ENCODE measurements at places on chromosomes 1 and 21.

DNA sequence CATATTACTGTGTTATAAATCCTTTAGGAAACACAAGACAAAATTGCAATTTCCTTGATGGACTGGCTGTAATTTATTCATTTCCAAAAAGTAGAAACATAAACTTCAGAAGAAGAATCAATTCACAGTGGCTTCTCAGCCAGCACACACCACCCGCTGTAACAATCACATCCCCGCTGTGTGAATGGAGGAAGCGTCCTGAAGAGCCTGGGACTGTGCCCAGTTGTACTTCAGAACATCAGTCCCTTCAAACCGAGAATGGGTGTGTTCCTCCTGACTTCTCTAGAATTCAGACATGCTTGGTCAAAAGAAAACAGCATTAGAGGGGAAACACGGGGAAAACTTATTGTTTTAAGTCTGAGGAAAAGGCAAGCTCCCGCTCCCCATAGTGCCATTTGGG lies 28.8 kb upstream of the CD84 start:
- H3K36me3 ChIP-seq = peaks cover 72% of the 10 kb centered on the region
- H3K4me1 ChIP-seq = peaks cover 33% of the 10 kb centered on the region
- DNase-seq = no peak
- peak overlapping the region; percentile 84 for H3K27ac ChIP-seq
- H3K4me3 ChIP-seq = no peak overlapping the region

GRCh38 chr1:155127105-155127966 lies at the start of gene EFNA1:
Gene EFNA1, plus strand, starts transcription at chr1:155127876. Its CDS starts 102 bp downstream, at chr1:155127978.
- no peak within 1 kb of the TSS for H3K27ac ChIP-seq
- H3K4me3 ChIP-seq = peak within 1 kb of the TSS; percentile 79
- peaks cover 42% of the 10 kb centered on the region for H3K27me3 ChIP-seq
- H3K4me1 ChIP-seq = peaks cover 30% of the 10 kb centered on the region

GRCh38 chr1:5640845-5641244 lies 351.4 kb downstream of the NPHP4 start:
- H3K36me3 ChIP-seq = no peaks in the 10 kb centered on the region
- H3K27me3 ChIP-seq = peaks cover 10% of the 10 kb centered on the region
- DNase-seq = no peak
- no peaks in the 10 kb centered on the region for H3K4me1 ChIP-seq
- H3K4me3 ChIP-seq = no peak overlapping the region

- H3K27ac ChIP-seq = no peak overlapping the region
- no peaks in the 10 kb centered on the region for H3K36me3 ChIP-seq
- H3K4me3 ChIP-seq = no peak overlapping the region
- H3K27me3 ChIP-seq = peaks cover 37% of the 10 kb centered on the region
Measured at GRCh38 chr21:42125571-42126544, 54.7 kb downstream of the UMODL1 start.

GRCh38 chr21:33238565-33239255 lies 9.0 kb downstream of the IFNAR2 start:
- H3K4me1 ChIP-seq = peaks cover 57% of the 10 kb centered on the region
- peaks cover 38% of the 10 kb centered on the region for H3K36me3 ChIP-seq
- H3K4me3 ChIP-seq = peak overlapping the region; percentile 66
- DNase-seq = no peak
- no peaks in the 10 kb centered on the region for H3K27me3 ChIP-seq

GRCh38 chr1:92210701-92211100 lies 7.0 kb upstream of the C1orf146 start:
- H3K27ac ChIP-seq = no peak overlapping the region
- no peak for DNase-seq
- H3K27me3 ChIP-seq = peaks cover 6% of the 10 kb centered on the region
- H3K4me1 ChIP-seq = no peaks in the 10 kb centered on the region
- H3K4me3 ChIP-seq = no peak overlapping the region

GRCh38 chr1:184931566-184931965 lies 42.7 kb downstream of the NIBAN1 start:
- no peak overlapping the region for H3K4me3 ChIP-seq
- H3K27ac ChIP-seq = no peak overlapping the region
- H3K36me3 ChIP-seq = peaks cover 2% of the 10 kb centered on the region
- H3K4me1 ChIP-seq = no peaks in the 10 kb centered on the region

DNA sequence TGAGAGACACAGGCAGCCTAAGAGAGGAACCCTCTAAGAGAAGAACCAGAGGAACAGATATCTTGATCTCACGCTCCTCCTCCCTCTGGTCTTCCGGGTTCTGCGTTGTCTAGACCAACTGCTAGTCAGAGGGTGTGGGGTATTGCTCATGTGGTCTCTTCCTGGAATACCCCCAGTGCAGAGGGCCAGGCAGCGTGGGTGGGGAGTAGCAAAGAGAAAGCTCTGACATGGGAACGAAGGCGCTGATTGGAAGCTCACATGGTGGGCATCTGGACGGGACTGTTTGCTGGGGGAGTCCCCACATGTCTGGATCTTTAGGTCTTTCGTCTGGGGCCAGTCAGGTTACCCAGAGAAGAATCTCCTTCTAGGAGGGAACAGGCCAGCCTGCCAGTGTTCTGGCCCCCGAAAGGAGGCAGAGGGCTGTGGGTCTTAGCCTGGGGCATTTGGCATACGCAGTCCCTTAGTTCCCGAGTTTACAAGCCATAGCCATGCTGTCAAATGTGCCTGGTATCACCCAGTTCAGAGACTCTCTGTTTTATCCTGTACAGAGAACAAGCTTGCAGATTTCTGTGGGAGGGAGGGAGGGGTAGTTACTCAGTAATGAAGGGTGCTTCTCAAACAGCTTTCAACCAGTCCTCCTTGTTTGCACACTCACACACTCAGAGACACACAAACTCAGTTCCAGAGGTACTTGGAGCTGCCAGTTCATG lies 18.3 kb upstream of the IL6R start:
- H3K4me1 ChIP-seq = peaks cover 23% of the 10 kb centered on the region
- H3K27ac ChIP-seq = peak overlapping the region; percentile 86
- no peaks in the 10 kb centered on the region for H3K36me3 ChIP-seq
- DNase-seq = peak; percentile 21
- H3K4me3 ChIP-seq = peak overlapping the region; percentile 79

DNA sequence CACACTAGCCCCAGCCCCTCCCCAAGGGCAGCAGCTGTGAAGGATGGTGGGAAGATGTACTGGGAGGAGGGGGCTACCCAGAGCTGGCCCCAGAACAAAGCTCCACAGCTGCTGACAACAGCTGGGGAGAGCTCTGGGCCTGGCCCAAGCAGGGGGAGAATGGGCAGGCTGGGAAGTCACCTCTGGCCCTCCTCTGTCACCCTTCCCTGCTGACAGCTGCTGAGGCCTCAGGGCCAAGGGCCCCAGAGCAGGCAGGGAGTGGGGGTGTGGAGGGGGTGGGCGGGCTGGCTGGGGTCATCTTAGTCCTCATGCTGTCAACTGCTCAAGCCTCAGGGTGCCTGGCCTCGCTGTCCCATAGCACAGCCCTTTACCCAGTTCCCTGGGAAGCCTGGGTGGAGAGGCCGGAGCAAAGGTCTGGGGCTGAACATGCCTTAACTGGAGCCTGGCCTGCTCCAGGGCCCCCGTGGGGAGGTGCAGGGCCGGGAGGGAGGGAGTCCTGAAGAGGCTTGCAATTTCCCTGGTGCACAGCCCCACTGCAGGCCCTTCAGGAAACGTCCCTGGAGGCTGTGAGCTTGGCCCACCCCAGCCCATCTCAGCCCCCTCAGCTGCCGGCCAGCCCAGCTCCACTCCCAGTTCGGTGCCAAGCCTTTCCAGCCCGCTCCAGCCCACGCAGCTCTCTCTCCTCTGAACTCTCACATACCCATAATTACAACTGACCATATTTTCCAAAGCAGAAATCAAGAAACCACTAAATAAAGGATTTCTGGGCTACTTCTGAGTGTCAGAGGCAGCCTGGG lies 25.7 kb downstream of the HSPG2 start:
- no peak overlapping the region for H3K4me3 ChIP-seq
- DNase-seq = no peak
- no peaks in the 10 kb centered on the region for H3K36me3 ChIP-seq
- no peaks in the 10 kb centered on the region for H3K27me3 ChIP-seq

GRCh38 chr1:10679496-10680220 lies 116.8 kb downstream of the CASZ1 start:
- H3K27me3 ChIP-seq = no peaks in the 10 kb centered on the region
- no peak overlapping the region for H3K4me3 ChIP-seq
- peaks cover under 1% of the 10 kb centered on the region for H3K36me3 ChIP-seq
- no peak for DNase-seq
- H3K4me1 ChIP-seq = peaks cover 2% of the 10 kb centered on the region
- H3K27ac ChIP-seq = no peak overlapping the region
